ENCODE measurements at places on chromosomes 13 and 19.

DNA sequence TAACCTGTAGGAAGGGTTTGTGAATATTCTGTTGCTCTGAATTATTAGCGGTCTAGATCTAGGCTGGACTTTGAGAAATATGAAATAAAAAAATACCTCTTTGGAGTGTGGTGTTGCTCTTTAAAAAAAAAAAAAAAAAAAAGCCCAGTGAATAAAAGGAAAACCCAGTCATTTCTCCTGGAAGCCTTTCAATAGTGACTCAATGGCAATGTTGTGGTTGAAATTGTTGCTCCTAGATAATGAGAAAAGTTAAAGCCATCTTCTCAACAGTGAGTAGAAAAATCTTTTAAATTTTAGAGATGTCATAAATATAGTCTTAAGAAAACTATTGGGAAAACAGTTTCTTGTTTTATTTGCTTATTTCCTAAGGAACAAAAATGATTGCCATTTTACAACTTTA, 135.3 kb downstream of the RFC3 start:
- DNase-seq: no peak

DNA sequence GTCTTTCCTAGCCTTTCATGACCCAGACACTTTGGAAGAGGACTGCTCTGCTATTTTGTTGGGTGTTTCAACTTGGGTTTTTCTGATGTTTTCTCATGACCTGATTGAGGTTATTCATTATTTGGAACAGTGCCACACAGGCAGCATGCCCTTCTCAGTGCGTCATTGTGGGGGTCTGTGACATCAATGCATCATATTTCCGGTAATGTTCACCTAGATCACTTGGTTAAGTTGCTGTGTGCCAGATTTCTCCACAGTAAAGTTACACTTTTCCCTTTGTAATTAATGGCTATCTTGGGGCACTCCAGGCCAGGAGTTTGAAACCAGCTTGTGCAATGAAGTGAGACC, 124.4 kb downstream of the SIPA1L3 start:
- no peak for DNase-seq

DNA sequence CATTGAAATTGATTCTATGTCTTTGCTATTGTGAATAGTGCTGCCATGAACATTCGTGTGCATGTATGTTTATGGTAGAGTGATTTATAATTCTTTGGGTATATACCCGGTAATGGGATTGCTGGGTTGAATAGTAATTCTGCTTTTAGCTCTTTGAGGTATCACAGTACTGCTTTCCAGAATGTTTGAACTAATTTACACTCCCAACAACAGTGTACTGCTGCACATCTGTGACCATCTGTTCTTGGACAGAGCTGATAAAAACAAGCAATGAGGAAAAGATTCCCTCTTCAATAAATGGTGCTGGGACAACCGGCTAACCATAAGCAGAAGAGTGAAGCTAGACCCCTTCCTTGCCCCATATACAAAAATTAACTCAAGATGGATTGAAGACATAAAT, 231.0 kb downstream of the MYO16 start:
- no peak for DNase-seq

GRCh38 chr19:34066007-34066643, 106.2 kb upstream of the LSM14A start:
- DNase-seq: no peak

DNA sequence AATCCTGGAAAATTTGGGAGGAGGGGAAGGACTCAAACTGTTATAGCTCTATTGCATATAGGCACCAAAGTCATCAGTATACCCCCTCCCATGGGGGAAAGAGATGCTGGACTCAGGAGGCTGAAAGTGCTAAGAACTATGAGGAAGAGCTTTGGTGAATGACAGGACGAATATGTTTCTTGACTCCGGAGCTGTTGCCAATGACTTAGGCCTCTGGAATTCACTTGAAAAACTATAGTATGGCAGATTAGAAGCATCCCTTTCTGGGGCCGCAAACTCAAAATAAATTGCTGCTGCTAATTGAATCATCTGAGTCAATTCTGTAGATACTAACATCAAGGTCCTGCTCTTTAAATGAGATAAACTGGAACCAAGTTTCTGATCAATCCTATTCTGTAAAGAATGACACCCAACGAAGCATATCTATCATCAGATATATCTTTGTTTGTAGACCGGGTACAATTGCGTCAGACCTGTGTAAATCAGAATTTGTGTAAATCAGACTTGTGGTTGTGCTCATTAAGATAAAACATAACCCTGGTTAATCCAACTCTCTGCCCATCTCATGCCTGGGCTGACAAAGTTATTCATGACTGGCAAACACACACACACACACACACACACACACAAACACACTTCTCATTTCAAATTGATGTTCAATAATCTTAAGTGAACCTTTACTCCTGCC, 1793.8 kb upstream of the PCDH20 start:
- no peak for DNase-seq

DNA sequence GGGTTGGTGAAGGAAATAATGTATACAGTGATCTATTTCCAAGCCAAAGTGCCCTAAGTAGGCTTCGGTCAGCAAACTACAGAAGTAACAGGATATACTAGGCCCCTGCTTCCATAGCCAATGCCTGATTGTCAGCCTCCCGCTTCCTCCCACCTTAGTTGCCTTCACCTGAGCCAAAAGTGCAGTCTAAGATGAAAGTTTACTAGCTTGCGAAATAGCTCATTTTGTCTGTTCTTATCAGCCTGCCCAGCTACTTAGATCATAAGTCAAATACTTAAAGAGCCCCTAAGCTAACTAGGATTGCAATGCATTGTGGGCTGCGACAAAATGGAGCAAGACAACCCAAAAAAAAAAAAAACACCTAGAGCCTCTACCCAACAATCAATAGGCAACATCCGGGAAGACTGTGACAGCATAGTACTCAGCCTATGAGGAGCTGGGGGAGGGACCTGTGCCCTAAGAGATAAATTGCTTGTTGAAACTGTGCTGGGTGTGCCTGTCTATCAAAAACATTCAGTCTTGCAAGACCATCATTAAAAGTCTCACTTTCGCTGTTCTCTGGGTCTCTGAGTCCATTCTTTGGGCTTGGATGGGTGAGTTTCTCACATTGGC, 454.7 kb upstream of the TSHZ3 start:
- no peak for DNase-seq

DNA sequence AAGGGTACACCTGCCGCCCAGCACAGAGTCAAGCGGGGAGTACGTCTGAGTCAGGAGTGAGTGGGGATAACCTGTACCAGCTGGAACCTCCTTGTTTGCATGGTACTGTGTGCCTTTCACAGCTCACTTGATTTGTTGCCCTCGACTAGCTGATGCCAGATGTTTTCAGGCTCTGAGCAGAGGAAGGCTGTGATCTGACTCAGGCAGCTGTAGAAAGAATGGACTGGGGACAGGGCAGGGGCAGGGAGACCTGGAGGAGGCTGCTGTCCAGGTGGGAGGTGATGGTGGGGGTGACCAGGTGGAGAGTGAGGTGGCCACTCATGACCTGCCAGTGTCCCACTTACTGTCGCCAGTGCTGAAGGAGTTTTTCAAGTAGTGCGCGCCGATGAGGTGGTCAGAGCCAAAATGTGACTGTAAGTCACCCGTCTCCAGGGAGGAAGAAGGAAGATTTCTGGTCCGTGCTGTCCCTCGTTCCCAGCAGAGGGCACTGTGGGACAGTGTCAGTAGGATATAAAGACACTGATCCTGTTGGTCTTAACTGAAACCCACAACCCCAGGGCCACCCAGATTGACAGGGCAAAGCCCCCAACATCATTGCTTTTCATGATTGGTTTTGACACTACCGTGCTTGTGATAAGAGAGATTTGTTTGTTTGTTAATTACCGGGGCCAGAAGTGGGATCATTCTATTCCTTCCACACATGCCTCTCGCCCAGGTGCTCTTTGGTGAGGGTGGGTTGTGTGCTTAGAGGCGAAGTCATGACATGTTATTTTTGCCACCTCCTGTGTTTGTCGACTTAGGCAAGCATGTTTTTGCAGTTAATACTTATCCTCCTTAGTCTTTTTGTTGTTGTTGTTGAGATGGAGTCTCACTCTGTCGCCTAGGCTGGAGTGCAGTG, 128.4 kb downstream of the DPF1 start:
- peak; percentile 78 for DNase-seq

DNA sequence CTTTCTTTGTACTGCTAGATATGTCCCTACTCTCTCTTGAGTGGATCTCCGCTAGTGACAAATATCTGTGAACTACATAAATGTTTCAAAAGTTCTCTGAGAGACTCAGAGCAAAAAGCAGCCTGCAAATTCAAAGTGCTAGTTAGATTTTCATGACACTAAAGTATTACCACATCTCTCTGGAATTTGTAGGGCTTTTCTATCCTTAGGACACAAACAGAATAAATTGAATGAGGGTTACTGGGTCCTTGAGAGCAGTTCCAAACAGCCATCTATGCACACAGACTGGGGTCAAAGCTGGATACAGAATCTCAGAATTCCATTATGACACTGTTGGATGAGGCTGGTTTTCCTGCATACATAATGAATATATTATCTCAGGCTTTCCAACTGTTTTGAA, 953.2 kb downstream of the DIAPH3 start:
- no peak for DNase-seq

DNA sequence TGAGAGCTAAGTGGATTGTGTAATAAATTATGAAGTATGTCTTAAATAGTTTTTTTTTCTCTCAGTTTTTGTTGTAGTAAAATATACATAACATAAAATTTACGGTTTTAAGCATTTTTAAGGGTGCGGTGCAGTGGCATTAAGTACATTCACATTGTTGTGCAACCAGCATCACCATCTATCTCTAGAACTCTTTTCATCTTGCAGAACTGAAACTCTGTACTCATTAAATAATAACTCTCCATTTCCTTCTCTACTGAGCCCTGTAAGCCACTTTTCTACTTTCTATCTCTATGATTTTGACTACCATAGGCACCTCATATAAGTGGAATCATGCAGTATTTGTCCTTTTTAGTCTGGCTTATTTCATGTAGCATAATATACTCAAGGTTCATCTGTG, 87.1 kb downstream of the GJA3 start:
- DNase-seq: no peak

GRCh38 chr19:58394821-58395219, 636 bp upstream of the RNF225 start:
- no peak for DNase-seq

- no peak for DNase-seq
Measured at GRCh38 chr13:109198585-109198984, 569.2 kb downstream of the MYO16 start.

Data from lower lobe of right lung (tissue), 2 donors.